ENCODE measurements at places on chromosomes 6 and 20.

- DNase-seq, result no peak
These were observed 1.1 kb downstream of the DDAH2 start for GRCh38 chr6:31727717-31728671.

DNA sequence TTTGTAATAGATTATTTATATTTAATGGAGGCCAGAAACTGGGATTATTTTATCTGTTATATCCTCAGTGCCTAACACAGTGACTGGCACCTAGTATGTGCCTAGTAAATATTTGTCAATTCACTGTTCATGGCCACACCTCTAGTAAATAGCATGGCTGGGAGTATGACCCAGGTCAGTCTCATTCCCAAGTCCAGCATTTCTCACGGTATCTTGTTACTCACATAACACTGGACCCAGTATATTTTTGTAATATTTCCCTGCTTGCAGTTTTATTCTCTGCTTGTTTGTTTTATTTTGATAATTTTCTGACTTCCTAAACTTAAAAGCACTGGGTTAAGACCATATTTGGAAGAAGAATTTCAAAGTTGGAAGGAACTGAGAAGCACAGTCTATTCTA, 47.7 kb downstream of the CTNNBL1 start:
- no peak for DNase-seq

DNA sequence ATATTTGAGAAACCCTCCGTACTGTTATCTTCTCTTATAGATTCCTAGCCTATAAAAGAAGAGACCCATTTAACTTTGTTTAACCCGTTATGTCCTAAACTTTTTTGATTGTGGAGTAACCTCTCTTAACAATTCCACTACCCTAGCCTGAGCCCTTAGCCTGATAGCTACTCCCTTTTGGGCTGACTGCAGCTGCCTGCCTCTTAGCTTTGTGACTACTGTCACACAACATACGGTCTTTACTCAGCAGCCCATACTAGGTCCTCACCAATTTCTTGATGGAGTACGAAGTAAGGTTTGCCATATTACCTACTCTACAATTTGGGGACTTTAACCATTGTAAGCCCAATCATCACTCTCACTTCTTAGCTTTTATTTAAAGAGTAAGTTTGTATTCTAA, 72.7 kb downstream of the QRSL1 start:
- DNase-seq, result no peak

- DNase-seq, result no peak
These were observed 249.9 kb downstream of the CBLN4 start for GRCh38 chr20:55755411-55755810.

GRCh38 chr6:1705630-1706029, 95.9 kb downstream of the FOXC1 start:
- DNase-seq, result no peak

GRCh38 chr20:32780749-32781655, 18.8 kb downstream of the DNMT3B start:
- peak; percentile 51 for DNase-seq

DNA sequence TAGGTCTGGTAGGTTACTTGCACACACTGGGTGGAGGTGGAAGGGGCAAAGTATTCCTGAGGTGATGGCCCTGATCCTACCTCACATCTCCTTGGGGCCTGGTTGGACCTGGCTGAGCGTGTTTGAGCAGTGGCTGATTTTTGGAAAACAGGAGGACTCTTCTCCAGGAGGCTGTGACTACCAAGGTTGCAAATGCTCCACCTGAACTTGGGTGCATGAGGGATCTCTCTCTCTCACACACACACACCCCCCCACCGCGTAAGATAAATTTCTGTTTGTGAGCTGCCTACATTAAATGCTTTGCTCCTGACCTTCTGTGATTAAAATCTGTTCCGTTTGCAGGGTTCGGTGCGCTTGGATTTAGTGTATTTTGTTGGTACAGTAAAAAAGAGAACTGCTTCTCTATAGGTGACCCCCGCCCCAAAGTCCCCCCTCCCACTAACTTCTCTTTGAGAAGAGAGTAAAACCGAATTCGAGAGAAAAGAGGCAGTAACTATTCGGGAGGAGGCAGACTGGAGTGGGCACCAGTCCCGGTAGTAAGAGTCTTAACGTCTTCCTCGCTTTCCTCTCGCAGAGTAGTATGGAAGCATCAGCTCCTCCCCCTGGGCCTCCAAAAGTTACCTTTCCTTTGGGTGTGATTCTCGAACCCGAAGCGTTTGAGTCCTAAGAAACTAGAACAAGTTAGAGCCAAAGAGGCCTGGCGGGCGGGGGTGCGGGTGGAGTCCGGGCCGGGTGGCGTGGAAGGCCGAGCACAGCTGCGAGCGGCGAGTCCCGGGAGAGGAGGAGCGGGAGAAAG, 585 bp upstream of the DSE start:
- DNase-seq, result no peak

GRCh38 chr6:132819405-132820161, 5.2 kb downstream of the RPS12 start:
- DNase-seq, result no peak

- DNase-seq, result no peak
These were observed 414 bp downstream of the TGM2 start for GRCh38 chr20:38164624-38165088.

GRCh38 chr6:74356391-74356790, 660.4 kb downstream of the CD109 start:
- DNase-seq, result no peak

DNA sequence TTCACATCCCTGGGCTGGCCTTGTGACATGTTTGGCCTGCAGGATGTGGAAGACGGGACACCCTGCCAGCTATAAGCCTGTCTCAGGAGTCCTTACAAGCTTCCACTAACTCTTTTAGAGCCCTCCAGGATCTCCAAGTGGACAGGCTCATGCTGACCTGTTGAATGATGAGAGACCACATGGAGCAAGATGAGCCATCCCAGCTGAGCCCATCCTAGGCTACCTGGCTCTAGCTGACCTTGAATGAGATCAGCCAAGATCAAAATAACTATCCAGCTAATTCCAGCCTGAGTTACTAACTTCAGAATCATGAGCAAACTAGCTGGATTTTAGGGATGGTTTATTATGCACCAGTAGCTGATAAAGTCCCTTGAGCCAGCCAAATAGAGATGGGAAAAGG, 169.5 kb downstream of the TFAP2C start:
- DNase-seq, result no peak

GRCh38 chr20:23697947-23698346, 9.1 kb upstream of the CST4 start:
- no peak for DNase-seq

GRCh38 chr6:91653895-91654294, 1067.0 kb upstream of the MAP3K7 start:
- no peak for DNase-seq

- no peak for DNase-seq
These were observed 18.5 kb downstream of the BTBD3 start for GRCh38 chr20:11936157-11936556.

DNA sequence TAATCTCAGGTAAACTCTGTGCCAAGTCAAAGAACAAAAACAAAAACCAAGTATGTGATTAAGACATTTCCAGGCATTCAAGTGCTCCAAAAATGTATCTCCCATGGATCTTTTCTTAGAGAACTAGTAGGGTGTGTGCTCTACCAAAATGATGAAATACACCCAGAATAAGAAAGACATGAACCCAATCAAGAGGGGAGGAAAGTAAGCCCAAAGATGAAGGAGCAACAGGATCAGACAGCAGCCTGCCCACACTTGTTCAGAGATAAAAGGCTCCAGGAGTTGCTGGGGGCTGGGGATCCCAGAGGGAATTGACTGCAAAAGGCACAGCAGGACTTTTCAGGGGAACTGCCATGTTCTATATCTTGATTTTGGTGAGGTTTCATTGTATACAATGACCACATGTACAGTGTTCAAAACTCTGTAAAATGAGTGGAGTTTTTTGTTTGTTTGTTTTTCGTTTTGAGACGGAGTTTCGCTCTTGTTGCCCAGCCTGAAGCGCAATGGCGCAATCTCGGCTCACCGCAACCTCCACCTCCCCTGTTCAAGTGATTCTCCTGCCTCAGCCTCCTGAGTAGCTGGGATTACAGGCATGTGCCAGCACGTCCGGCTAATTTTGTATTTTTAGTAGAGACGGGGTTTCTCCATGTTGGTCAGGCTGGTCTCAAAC, 24.4 kb downstream of the GCM1 start:
- DNase-seq, result no peak

GRCh38 chr6:23562554-23562953, 563.5 kb upstream of the NRSN1 start:
- no peak for DNase-seq

- DNase-seq, result no peak
These were observed 4.1 kb upstream of the HLA-E start for GRCh38 chr6:30485236-30485635.

DNA sequence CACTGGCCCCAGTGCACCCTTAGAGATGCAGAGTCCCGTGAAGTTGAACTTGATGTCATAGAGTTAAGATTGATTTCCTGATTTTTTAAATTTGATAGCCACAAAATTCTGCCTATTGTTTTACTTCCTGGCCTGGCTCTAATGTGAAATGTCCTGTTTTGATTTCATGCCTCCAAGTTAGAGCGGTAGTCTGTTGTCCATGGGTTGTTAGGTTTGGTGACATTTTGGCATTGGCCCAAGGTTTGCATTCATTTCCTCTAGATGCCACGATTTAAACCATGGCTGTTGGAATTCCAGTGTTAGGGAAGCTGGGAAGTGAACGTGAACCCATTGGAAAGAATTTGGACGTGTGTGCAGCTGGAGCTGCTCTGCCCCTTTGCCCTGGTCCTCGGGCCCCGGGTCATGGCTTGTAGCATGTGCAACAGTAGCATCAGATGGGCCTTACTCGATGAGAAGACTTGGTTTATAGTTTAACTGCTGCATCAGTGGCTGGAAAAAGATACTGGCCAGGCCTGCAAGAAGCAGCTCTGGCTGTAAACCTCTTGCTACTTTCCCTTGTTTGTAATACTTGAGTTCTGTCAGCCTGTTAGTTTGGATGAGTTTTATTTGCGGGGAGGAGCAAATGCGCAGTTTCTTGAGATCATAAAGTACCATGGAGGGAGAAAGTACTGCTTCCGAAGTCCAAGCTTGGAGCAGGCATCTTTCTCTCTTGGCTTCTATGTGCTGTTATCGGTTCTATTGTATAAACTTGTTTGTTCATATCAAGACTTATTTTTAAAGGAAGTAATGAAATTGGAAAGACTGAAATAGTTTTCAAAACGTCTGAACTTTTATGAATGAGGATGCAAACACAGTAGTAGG, 121.4 kb upstream of the CLDN20 start:
- no peak for DNase-seq

DNA sequence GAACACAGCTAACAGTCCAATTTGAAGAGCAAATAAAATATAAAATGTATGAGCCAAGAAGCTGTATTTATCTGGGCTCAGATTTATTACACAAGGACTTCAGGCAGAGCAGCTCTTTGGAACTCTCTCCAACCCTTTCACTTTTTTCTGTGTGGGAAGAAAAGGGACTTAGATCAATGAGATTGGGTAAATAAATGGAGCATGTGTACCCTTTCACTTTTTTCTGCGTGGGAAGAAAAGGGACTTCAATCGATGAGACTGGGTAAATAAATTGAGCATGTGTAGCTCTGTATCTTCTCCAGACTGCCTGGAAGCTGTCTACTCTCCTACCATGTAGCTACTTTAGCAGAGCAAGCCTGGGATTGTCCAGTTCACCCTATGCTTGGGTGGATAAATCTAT, 10.7 kb downstream of the SLC17A3 start:
- DNase-seq, result no peak

- no peak for DNase-seq
These were observed 715.8 kb upstream of the HS3ST5 start for GRCh38 chr6:115058414-115059211.

DNA sequence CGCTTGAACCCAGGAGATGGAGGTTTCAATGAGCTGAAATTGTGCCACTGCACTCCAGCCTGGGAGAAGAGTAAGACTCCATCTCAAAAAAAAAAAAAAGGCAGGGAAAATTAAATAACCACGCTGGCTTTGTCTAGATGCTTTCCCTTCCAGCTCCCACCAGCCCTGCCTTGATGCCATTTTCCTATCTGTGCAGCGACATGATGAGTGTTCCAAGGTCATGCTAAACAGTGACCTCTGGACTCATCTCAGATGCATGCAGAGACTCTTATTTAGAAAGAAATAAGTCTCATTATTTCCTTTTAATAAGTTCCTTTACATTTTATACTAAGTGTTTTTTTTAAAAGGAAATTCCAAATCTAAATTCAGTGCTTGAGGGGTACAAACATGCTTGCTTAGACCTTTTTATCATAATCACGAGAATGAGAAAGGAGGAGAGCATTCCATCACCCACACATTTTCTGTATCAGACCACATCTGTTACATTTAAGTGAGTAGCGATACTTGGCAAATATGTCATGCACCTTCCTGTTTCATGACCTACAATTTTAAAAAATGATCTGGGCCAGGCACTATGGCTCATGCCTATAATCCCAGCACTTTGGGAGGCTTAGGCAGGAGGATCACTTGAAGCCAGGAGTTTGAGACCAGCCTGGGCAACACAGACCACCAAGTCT, 101.1 kb upstream of the RREB1 start:
- no peak for DNase-seq

- no peak for DNase-seq
These were observed 160.5 kb upstream of the AGPAT4 start for GRCh38 chr6:161434350-161434749.

DNA sequence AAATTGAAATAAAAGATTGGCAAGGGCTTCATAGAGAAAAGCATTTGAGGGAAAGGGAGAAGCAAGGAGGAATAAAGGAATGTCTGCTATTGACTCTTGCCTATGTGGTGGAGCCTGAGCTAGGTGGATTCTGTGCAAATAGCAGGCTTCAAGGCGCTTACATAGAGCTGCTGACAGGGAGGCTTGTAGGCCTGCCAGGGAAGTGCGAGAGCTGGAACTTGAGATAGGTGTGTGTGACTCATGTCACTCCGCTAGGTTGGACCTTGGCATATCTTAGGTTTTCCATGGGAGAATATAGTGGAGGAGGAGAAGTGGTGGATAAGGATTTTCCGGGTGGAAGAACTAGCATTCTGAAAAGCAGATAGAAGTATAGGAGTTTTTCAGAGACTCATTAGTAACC, 14.0 kb downstream of the SNRNP48 start:
- DNase-seq, result no peak

- no peak for DNase-seq
These were observed 171.4 kb downstream of the PACRG start for GRCh38 chr6:162899148-162899547.

- no peak for DNase-seq
These were observed 55.9 kb upstream of the LOC128125822 start for GRCh38 chr6:63516186-63516944.

- no peak for DNase-seq
These were observed 54.0 kb downstream of the TRAF3IP2 start for GRCh38 chr6:111551521-111552231.

DNA sequence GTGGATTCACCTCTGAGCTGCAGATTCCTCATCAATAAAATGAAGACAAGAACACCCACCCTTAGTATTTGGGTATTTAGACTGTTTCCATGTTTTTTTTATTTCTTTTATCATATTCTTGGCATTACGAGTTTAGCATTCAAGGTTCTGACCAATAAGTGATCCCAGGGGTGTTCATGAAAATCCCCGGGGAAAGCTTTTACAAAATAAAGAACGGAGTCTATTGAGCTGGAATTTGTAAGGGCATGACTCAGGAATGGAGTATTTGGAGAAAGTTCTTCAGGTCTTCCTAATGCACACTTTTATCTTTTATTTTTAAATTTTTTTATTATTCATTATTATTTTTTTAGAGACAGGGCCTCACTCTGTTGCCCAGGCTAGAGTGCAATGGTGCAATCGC, 19.4 kb upstream of the TOX2 start:
- DNase-seq, result no peak

GRCh38 chr20:17710379-17711266, 10.9 kb downstream of the BANF2 start:
- no peak for DNase-seq

GRCh38 chr6:52403627-52404026, 16.5 kb upstream of the EFHC1 start:
- no peak for DNase-seq

GRCh38 chr6:29553268-29554057, 6.1 kb downstream of the UBD start:
- no peak for DNase-seq

Data from frontal cortex (tissue), 4 donors.